ENCODE measurements at places on chromosomes 7 and 10.

DNA sequence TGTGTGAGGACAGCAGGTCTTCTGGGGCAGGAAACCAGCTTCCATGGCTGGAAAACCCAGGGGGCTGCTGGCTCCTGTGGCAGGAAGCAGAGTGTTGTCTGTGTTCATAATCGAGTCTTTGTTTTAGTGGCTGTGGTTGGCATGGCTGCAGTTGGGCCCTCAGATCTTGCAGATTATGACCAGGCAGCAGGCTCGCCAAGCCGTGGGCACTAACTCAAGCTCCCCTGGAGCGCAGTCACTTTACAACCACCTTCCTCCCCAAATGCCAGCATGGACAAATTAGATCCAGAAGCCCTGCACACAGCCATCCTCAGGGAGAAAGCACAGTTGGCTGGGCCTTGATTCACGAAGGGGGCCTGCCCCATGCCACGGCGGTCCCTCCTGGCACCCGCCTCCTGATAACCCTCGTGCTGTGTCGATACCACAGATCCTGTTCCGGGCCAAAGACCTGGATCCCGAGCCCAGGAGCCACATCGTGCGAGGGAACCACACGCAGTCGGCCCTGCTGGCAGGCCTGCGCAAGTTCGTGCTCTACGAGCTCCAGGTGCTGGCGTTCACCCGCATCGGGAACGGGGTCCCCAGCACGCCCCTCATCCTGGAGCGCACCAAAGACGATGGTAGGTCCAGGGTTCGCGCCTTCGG lies 552.5 kb upstream of the FOXK1 start:
- DNase-seq = no peak

- DNase-seq = no peak
Observed at GRCh38 chr7:82605247-82605864, 161.8 kb upstream of the CACNA2D1 start.

DNA sequence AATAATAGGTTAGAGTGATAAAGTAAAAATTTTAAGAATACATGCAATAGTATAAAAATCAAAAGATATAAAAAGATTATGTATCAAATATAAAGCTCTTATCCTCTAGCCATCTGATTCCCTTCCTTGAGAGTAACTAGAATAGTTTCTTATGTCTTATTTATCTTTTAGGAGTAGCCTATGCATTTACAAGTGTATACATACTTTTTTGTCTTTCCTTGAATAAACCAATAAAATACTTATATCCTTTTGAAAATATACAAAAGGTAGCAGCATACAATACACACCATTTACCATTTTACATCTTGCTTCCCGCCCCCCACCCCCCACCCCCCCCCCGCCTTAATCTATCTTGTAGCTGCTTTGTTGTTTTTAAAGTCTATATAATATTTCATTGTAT lies 31.4 kb downstream of the AHCYL2 start:
- no peak for DNase-seq

- peak; percentile 33 for DNase-seq
Observed at GRCh38 chr10:27285093-27285492, 44.5 kb upstream of the ACBD5 start.

GRCh38 chr10:122258136-122259074 lies 12.7 kb upstream of the BTBD16 start:
- DNase-seq = no peak

GRCh38 chr10:97522937-97523336 lies 24.2 kb downstream of the UBTD1 start:
- DNase-seq = no peak

DNA sequence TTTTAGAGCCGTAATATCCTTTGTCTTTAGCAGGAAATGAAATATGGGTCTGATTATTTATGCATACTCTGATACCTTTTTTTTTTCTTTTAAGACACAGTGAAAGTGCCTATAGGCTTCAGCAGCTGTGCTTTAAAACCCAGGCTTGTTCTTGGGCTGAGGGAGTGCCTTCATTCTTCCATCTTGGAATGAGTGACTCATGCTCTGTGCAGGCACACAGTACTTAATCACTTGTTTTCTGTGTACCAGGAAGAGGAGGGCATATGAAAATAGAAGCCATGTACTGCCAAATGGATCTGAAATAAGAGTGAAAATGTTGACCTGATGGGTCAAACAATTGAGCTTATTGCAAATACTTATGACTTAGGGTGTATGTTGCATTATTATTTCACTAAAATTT lies 12.0 kb downstream of the INPP5F start:
- DNase-seq = no peak

GRCh38 chr7:93442478-93443224 lies 131.9 kb downstream of the CALCR start:
- peak; percentile 8 for DNase-seq

- DNase-seq = no peak
Observed at GRCh38 chr7:131219312-131220041, 108.2 kb upstream of the MKLN1 start.

Measured in central memory CD4-positive, alpha-beta T cell (primary cell).